ENCODE measurements at places on chromosomes 1 and 21.

GRCh38 chr1:113191579-113192076, 118.6 kb downstream of the LRIG2 start:
- no peak for DNase-seq

DNA sequence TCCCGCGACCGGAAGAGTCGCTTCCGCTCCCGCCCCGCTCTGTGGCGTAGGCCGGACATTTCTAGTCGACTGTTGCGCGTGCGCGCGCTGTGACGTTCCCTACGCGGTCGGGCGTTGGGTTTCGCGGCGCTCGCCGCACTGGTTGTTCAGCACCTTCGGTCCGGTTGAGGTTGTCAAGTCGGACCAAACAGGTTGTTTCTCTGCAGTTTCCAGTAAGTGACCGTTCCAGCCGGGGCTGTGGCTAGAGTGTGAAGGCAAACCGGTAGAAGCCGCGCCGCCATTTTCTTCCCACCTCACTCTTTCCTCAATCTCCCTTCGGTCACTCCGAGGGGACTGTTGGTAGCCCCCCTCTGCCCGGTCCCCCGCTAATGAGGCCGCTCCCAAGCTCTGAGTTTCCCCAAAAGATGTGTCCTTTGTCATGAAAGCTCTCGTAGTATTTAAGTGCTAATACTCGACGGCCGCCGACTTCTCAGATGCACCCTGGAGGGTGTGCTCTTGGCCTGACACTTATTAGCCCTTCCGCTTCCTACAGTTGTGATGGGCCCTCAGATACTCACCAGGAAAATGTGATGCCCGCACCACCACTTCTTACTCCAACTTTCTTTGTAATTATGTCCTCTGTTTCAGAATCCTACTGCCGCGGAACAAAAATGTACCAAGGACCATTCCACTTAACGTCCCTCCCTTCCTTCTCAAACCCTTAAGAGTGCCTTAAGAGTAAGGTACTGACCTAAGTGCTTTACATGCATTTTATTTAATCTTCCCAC, 56.3 kb downstream of the TRAF5 start:
- DNase-seq: peak; percentile 96

DNA sequence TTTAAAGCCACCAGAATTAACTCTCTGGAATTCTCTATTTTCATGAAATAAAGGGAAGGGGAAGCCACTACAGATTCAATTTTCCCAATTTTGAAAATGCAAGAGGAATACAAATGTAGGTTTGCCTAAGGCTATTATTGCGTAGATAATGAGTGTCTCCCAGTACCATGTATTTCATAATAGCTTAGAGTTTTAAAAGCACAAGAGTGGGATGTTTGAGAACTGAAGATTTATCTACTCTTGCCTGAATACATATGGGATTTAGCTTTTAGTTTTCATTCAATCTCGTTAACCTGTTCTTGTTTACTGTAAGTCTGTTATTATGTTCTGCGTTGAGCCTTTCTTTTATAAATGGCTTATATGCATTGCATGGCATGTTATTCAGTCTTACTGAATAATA, 795.1 kb downstream of the BRINP3 start:
- DNase-seq: no peak

- no peak for DNase-seq
Observed at GRCh38 chr1:109243860-109244552, 5.3 kb upstream of the CELSR2 start.

- no peak for DNase-seq
Observed at GRCh38 chr1:43294761-43295160, 6.0 kb upstream of the TIE1 start.

- DNase-seq: no peak
Observed at GRCh38 chr1:39926343-39926793, 24.7 kb upstream of the MYCL start.

DNA sequence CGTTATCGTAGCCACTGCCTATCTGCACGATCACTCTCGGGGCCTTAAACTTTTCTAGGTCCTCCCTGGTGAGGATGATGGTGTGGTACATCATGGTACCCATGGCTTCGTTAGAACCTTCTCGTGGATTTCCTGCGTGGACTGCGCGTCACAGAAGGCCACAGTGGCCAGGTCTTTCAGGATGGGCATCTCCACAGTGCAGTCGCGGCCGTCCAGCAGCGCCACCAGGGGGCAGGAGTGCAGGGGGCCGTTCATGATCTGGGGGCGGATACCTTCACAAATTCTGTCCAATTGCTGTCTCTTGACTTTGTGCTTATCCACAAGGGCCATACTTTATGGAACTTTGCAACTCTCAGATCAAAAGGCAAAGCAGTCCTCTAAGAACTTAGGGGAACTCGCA, 69.6 kb downstream of the WLS start:
- DNase-seq: no peak

DNA sequence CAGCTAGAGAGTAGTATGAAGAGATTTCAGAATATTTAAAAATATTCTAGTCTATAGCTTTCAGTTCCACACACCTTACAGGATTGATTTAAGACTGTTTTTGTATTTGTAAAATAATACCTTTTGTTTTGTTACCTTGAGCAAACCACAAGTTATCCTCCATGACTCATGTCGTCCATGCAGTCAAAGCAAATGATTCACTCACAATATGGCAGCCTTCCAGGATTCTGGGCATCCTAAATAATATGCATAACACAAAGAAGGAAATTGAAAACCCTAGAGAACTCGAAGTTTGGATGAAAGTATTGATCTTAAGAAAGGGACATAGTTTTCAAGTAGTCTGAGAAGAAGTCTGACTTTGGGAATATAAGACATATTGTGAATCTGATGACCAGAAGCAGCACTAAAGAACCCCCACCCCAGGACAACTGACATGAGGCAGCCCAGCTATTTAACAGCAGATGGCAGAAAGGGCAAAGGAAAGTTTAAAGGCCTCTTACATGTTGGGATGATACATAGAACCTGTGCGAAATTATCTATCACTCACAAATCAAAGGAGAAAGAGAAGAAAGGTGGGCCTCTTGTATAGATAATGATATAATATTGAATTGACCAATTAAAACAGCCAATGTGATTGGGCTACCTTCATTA, 857.9 kb downstream of the BRINP3 start:
- DNase-seq: no peak

GRCh38 chr21:29949991-29950390, 10.2 kb upstream of the GRIK1 start:
- DNase-seq: no peak

DNA sequence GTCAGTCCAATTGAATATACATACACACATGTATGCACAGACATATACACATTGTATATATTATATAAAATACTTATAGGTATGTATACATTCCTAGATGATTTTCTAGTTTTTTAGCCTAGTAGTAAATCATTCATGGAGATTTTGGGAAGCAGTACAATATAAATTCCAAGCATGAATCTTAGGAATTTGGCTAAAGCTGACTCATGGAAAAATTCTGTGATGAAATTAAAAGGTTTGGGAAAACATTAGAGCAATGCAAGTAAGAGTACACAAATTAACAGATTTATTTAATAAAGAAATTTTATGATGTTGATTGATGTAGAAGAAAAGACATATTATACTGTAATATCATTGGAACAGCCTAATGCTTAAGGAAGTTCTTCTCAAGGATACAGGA, 43.7 kb upstream of the PTGFR start:
- DNase-seq: no peak

GRCh38 chr1:154463512-154463990, 38.5 kb upstream of the TDRD10 start:
- no peak for DNase-seq

DNA sequence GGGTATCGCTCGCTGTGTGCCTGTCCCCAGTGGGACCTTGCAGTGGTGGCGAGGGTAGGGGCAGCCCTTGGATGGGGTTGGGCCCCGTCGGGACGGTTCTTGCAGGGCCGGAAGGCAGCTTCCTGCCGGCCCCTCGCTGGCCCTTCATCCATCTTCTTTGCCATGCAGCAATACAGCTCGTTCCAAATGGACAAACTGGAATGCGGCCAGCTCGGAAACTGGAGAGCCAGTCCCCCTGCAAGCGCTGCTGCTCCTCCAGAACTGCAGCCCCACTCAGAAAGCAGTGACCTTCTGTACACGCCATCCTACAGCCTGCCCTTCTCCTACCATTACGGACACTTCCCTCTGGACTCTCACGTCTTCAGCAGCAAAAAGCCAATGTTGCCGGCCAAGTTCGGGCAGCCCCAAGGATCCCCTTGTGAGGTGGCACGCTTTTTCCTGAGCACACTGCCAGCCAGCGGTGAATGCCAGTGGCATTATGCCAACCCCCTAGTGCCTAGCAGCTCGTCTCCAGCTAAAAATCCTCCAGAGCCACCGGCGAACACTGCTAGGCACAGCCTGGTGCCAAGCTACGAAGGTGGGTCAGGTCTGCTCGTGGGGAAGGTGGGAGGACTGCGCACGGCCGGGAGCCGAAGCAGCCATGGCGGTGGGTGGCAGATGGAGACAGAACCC, 45.8 kb downstream of the SIM2 start:
- no peak for DNase-seq

DNA sequence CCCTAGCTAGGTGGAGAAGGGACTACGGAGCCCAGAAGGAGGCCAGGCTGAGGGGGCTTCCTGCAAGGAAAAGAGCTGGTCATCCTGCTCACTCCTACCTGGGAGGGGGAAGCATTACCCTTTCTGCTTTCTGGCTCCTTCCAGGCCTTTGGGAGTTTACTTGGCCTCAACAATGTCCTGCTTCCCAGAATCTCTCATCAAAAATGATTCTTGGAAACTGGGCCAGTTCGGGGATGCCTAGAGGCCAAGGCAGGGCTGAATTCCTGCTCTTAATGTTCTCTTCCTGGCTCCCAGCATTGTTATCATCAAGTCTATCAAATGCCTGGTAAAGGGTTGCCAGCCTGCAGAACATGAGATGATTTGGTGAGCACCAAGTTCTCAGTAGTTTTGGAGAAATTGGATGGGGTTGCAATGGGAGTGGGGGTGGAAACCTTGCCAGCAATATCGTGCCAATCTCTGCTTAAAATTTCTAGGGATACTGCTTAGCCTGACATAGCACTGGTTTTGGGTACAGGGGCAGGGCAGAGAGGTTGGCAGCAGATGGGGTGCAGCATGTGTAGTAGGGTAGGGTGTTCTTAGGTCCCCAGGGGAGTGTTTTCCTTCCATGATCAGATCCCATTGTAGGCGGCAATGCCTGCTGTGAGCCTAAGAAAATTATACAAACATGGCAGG, 7.7 kb upstream of the PAFAH2 start:
- no peak for DNase-seq

GRCh38 chr1:74465193-74465681, 47.2 kb downstream of the LRRC53 start:
- DNase-seq: no peak

DNA sequence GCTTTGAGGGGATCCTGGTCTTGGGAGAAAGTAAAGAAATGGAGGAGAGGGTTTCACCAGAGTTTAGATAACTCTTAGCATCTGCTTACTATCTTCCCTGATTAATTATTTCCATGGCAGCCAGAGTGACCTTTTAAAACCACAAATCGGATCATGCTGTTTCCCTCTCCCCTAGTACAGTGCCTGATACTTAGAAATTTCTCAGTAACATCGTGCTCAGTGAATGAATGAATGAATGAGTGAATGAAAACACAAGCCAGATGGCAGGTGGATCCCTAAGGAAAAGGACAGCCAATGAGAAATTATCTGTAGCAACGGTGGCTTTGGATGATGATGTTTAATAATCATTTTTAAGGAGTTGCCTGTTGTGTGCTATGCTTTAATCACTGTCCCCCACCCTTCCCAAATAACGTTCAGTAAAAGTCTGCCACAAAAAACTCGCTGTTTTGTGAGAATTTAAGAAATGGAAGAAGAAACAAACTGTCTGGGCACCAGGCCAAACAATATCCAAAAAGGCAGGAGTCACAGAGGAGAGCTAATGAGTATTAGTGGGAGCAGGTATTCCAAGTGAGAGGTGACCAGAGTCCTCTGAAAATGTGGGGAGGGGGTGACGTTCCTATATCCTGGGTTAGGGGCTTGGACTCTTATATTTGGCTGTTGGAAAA, 737 bp upstream of the SMAP2 start:
- DNase-seq: no peak

GRCh38 chr1:85244271-85245061, 15.0 kb downstream of the C1orf52 start:
- peak; percentile 56 for DNase-seq

- no peak for DNase-seq
Observed at GRCh38 chr1:93692026-93692425, 10.4 kb upstream of the BCAR3 start.

DNA sequence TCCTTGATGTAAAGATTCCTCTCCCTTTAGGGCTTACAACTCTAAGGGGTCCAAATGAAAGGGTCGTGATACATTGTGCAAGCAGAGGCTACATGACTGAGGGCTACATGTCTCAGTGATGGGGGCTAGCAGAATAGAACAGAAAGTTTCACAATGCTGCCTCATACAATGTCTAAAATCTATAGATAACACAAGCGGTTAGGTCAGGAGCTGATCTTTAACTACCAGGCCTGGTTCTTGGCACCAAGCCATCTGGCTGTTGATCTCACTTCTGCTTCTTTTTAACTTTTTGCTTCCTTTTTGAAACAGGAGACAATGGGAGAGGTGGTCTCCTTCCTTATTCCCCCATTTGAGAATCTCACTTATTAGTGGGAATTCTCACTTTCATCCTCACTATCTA, 710.2 kb downstream of the AMY1C start:
- DNase-seq: no peak

GRCh38 chr1:8142955-8143629, 117.0 kb upstream of the ERRFI1 start:
- DNase-seq: no peak

DNA sequence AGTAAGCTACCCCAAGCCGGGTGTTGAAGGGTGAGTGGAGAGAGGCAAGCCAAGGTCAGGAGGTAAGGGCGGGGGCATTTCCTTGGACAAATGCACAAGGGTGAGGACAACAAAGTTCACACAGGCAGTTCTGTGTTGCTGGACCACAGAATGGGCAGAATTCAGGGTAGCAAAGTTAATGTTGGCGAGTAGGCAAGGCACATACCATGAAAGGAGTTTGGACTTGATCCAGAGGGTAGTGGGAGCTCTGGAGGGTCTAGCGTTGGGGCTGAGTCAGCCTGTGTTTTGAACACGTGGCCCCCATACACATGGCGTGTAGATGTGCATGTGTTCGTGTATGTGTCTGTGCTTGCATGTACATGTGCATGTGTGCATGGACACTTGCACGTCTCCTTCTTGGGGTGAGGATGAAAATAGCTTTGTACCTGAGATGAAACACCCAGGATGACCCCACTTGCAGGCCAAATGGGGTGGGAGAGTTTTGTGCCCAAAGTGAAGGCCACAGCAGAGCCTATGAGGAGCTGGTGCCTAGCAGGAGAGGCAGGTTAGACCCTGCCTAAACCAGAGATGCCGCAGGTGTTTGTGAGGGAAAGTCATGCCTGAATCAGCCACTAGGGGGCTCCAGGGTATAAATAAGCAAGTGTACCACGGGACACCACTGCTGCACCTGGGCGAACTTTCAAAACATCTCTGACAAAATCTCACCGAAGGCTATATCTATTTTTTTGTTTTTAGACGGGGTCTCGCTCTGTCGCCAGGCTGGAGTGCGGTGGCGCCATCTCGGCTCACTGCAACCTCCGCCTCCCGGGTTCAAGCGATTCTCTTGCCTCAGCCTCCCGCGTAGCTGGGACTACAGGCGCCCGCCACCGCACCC, 21.8 kb downstream of the SLC27A3 start:
- DNase-seq: no peak

Data from right forelimb (tissue), 1 donor.